ENCODE measurements at places on chromosomes 6 and 20. TPM values are rescaled to one million over a fixed set of nuclear protein-coding genes. Genes with fewer than 3 reads are reported as not detected.

- no peak for DNase-seq
Observed at GRCh38 chr6:92052513-92052912, 1366.8 kb downstream of the EPHA7 start.

GRCh38 chr20:63513207-63513606 is 7.4 kb upstream of the PPDPF start:
- no peak for DNase-seq

GRCh38 chr6:168016721-168017525 is 19.5 kb downstream of the KIF25 start:
- no peak for DNase-seq

GRCh38 chr20:23080521-23080920 is 5.6 kb downstream of the CD93 start:
- DNase-seq, result peak; percentile 65

GRCh38 chr20:47281376-47281775 is 75.1 kb downstream of the ZMYND8 start:
- no peak for DNase-seq

GRCh38 chr6:115668211-115668610 is 392.5 kb downstream of the FRK start:
- no peak for DNase-seq

The SMPDL3A gene
- 11.9 TPM for polyA plus RNA-seq

The FAM217A gene
- polyA plus RNA-seq, result not detected

DNA sequence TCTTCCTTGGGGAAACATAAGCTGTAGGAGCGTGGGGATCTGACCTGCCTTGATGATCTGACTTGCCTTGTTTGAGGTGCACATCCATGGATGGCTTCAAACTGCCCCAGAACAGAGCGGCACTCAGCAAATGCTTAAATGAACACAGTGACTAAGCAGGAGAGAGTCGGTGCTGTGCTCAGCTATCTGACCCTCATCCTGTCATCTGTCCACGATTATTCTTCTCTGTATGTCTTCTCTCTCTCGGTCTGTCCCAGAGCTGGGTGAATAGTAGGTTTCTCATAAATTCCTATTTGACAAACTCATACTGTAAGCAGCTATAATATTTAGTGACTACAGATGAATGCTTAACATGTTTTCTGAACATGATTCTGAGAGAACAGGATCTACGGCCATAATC is 37.3 kb downstream of the TRAM2 start:
- DNase-seq, result no peak

The CLPSL2 gene
- not detected for polyA plus RNA-seq

DNA sequence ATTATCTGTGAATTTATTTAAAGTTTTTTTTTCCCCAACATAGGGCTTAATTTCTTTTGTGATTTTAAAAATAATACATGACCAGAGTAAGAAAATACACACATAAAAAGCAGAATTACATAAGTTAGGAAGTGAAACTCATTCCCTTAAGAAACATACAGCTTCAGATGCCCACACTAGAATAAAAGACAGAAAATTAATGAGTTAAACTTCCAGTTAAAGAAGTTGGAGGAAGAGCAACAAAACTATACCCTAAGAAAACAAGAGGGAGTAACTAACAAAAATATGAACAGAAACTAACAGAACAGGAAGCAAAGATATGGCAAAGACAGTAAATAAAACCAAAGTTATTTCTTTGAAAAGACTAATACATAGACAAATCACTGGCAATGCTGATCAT is 107.6 kb upstream of the CEP85L start:
- DNase-seq, result no peak

DNA sequence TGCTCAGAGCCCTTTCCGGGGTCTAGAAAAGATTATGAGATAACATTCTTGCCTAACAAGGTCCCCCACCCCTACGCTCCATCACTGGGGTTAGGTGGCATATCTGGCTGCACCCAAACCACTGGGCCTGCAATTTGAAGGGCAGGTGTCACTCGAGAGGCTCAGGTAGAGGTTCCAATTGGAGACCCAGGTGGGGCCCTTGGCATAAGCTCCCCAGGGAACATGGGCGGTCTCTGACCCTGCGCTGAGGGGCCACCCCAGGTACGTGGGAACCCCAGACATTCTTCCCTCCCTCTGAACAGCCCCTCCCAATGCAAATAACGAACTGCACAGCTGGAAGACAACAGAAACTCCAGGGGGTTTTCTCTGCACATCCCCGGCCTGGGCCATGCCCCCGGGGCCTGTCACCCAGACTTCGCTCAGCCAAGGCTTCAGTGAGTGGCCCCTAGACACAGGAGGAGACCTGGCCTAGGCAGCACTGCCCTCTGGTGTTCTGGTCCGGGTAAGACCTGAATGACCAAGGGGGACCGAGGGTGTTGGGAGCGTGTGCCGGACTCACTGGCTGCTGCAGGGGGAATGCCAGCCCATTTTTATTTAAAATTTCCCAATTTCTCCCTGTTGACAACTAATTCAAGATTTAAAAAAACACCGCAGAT is 47.5 kb downstream of the DSTN start:
- DNase-seq, result no peak

DNA sequence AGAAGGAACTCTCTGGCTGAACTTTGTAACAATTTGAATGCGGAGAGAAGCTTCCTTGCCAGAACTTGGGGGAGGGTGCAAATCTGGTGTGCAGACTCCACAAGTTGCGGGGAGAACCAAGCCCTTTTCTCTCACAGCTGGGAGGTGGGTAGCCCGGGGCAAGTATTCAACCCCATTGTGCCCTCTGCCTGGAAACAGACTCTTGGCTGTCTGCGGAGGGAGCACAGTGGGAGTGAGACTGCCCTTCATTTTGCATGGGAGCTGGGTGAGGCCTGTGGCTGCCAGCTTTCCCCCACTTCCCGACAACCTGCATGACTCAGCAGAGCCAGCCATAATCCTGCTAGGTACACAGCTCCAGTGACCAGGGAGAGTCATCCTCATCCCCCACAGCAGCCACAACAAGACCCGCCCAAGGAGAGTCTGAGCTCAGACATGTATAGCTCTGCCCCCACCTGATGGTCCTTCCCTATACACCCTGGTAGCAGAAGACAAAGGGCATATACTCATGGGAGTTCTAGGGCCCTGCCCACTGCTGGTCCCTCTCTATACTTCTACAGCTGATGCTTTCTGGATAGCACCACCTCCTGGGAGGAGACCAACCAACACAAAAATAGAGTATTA is 29.4 kb upstream of the TPD52L1 start:
- DNase-seq, result no peak

DNA sequence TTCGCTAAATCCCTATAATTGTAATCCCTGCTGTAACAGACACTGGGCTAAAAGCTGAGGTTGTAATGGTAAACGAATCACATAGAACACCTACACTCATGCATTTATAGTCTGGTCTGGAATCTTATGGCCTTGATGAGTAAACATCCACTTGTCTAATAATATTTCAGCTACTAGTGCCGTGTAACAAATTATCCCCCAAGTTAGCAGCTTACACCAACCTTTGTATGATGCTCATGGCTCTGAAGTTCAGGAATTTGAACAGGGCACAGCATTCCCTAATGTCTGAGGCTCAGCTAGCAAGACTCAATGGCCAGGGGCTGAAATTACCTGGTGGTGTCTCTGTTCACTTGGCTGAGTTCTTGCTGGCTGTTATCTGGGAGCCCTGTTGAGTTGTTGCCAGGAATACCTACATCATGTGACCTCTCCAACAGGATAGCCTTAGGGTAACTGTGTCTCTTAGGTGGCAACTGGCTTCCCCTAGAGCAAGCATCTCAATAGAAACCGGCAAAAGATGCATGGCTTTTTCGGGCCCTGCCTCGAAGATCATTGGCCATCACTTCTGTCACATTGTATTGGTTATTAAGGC is 100.9 kb upstream of the TMEM170B start:
- DNase-seq, result no peak

- DNase-seq, result no peak
Observed at GRCh38 chr6:34587851-34588250, 31.7 kb upstream of the SPDEF start.

DNA sequence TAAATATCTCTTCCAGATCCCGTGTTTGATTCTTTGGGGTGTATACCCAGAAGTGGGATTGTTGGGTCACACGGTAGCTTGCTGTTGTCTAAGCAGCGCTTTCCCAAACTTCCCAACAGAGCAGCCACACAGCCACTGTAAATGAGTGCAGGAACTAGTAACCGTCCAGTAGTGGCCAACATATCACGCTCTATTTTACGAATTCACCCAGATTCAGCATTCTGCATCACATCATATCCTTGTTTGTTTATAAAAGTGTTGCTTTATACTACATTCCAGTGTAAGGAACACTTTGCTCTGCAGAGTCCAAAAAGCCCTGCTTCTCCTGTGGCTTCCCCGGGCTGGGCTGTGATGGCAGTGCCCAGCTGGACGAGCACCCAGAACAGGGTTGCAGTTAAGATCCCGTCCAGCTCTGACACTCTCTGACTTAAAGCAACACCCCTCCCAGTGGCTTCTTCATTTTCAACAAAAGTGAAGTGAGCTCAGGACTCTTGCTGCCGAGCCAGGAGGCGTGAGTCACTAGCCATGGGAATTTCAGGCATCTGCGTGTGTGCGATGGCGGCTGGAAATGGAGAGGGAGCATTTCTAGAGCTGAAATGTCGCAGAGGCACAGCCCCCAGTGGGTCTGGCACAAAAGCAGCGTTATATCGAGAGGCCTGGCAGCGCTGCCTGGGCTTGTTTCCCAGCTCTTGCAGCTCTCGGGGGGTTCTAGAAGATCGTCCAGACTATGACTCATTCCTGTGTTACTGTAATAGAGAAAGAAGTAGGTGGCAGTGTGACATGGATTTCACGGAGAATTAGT is 216.3 kb upstream of the ECI2 start:
- DNase-seq, result no peak

DNA sequence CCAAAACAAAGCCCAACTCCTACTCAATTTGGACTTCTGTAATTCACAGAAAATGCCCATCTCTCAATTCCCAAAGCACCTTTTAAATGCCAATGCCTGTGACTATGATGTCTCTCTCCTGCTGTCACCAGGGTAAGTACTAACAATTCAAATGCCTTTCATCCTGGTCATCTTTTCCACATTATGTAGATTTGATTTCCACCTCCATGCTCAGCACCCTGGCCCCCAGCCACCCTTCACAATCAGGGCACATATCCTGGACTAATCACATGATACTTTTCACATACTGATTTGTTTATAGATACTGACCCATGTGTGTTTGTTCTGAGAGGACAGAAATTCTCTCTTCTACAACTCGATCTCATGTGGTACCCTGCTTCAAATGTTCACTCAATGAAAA is 236.3 kb downstream of the PTPRK start:
- DNase-seq, result no peak

GRCh38 chr6:34573567-34574183 is 17.5 kb upstream of the SPDEF start:
- no peak for DNase-seq

DNA sequence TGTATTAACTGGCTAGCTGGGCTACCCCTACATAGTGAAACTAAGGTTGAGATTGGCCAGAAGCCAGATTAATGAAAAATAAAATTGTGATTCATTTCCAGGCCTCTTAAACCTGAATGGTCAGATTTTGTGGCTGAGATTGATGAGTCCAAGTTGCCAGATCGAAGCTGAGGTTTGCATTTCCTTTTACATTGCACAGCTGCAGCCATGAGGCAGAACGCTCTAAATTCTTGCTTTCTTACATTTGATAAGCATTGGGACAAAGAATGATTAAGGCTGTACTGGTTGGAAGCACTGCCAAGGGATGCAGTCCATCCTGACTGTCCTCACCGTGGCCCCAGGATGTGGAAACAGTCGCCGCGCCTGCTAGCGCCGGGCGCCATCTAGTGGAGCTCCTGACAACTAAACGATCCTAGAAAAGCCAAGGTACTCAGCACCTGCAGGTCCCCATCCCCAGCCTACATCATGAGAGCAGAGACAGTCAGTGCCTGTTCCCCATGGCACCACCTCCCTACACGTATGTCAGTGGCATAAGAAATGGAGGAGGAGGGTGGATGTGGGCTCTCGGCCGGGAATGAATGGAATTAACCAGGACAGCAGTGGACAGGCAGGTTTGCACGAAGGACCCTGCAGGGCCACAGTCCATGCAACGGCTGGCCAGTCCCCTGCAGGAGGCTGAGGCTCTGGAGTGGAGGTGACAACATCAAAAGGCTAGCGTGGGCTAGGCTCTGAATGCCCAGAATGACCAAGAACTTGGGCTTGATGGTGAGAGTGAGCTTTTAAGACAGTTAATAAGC is 19.0 kb downstream of the PXDC1 start:
- peak; percentile 38 for DNase-seq

The RAE1 gene
- 14.6 TPM for polyA plus RNA-seq

DNA sequence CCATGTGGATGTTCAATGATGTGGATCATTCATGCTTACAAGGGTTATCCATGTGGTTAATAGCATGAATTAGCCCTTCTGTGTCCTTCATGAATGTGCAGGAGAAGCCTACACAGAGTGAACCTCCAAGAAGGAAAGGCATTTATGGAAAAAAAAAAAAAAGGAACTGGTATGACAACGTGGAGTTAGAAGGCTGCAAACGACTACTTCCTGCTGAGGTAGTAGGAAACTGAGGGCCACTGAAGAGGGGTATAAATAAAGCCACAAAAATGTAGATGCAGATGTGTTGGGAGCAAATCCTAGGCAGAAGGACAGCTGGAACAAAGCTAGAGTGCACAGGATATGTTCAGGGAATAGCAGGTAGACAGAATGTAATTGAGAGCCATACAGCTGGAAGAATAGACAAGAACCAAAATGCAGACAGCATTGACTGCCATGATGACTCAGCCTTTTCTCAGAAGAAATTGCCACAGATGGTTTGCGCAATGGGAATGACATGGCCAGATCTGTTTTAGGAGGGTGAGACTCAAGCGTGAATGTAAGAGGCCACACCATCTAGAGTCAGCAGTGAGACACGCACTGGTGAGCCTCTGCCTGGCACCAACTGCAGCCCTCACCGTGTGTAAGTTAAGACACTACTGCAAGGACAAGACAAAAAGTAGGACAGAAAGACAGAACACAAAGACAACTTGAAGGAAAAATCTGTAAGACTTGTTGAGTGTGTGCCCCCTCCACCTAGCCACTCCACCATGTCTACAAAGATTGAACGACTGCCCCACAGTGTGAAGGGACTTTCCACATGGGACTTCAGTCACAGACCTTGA is 79.8 kb downstream of the KIF13A start:
- peak; percentile 96 for DNase-seq

GRCh38 chr6:101352316-101352715 is 41.2 kb upstream of the GRIK2 start:
- DNase-seq, result no peak

The ERVFRD-1 gene
- 0.05 TPM for polyA plus RNA-seq

DNA sequence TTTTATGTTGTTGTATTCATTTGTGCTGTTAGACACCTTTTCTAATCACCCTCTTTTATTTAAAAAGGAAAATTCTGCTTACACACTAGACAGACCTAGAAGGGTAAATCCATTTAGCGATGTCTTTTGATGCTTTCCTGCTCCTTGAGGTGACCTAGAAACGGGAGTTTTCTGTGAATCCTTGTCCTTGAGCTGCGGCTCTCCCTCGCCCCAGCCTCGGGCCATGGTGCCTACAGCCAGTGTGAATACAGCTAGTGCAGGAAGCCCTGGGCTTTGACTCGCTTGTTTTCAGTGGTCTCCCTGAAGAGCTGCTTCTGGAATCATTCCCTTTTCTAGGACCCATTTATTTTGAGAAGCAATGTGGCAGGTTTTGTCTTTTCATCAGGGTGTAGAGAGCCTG is 17.6 kb upstream of the ADRM1 start:
- DNase-seq, result no peak
